Inflammatory macrophage (primary cell): ENCODE measurements at places on chromosomes 6 and 20.
A peak's percentile ranks its signal among the peaks of the same experiment; 100 is the strongest.

GRCh38 chr20:9903048-9903655 lies 64.3 kb upstream of the PAK5 start:
- peak; percentile 12 for DNase-seq

GRCh38 chr20:33166533-33167113 lies 1.3 kb upstream of the BPIFA2 start:
- no peak for DNase-seq

DNA sequence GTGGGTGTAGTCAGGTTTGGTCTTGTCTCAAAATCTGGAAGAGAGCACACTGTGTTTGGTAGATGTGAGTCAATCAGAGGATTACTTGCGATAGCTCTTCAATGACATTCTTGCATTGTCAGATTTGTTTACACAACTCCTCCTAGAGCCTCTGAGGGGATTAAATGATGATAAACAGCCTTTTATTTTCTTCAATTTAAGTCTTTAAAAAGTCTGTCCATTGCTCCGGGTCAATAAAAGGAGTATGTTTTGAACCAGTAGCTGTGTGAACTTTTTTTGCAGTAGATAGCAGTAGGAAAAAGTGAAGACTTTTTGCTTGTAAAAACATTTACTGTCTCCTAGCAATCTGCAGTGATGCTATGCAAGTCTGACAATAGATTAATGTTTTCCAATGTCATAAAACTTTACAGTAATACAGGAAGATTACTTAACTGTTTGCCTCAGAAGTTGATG lies 49.9 kb downstream of the GJA1 start:
- DNase-seq = no peak

- DNase-seq = no peak
Measured at GRCh38 chr6:136740050-136740974, 52.0 kb downstream of the MAP3K5 start.

DNA sequence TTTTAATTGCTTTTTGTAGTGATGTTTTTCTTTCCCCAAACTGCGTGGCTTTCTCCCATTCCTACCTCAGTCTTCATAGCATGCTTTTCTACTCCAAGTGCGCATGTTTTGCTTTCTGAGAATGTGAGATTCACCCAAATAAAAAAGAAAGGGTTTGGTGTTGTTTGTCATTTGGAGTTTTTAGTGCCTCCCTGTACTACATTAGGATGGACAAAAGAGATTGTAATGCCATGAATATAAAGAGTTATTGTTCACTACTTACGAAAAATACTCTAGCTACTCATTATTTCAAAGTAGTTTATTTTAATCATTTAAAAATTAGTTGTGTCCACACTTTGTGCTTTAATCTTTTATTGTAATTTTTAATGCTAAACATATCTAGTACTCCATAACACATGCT lies 81.8 kb downstream of the RNF217 start:
- no peak for DNase-seq

- DNase-seq = no peak
Measured at GRCh38 chr20:44065401-44066340, 121.3 kb downstream of the JPH2 start.

DNA sequence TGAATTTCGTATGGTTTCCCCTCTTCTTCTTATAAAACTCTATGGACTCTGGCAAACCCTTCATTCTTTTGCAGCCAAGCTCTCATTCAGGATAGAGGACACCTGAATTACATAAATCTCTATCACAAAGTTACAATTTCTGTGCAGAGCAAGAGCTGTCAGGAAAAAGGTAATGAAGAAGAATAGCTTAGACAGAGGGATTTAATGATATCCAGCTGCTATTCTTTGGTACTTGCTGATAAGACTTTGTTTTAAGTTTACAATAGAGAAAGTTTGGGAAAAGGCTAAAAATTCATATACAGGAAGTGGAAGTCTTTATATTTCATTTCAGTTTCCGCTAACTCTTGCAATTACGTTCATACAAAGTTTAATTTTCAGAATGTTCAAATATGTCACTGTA lies 227.0 kb downstream of the FOXC1 start:
- DNase-seq = no peak

GRCh38 chr6:131693384-131693783 lies 7.8 kb downstream of the OR2A4 start:
- no peak for DNase-seq

GRCh38 chr20:58038123-58038654 lies 190.3 kb downstream of the ANKRD60 start:
- DNase-seq = no peak

DNA sequence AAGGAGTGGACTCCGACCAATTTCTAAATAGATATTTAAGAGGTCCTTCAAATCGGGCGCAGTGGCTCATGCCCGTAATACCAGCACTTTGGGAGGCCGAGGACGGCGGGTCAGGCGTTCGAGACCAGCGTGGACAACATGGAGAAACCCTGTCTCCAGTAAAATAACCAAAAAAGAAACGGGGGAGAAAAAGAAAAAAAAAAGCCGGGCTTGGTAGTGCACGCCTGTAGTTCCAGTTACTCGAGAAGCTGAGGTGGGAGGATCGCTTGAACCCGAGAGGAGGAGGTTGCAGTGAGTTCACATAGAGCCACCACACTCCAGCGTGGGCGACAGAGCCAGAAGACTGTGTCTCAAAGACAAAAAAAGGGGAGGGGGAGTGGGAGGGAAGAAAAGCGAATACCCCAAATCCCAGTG lies 53.3 kb upstream of the HFE start:
- peak; percentile 23 for DNase-seq

DNA sequence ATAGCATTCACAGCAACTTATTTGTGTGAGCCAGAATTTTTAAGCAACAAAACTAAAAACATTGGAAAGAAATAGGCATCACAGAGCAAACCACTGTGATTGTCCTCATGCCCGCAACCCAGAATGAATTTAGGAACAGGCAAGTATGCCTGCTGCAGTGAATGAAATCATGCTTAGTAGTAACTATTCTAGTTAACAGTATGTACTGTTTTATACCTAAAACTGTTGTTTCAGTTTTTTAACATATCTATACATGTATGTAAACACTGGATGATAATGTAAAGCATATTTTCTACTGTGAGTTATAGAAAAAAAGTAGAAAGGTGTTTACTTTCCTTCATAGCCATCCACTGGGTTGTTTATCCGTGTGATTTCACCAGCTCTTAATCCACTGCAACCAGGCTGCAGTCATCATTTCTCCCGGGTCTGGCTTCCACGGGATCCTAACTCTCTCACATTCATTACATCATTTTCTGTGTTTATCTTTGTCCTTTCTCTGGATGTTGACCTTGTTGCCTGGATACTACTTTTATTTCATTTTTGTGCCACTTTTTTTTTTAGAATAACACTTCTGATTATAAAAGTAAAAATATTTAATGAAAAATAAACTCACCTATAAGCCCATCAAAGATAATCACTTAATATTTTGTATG lies 3.6 kb upstream of the ARFGEF3 start:
- DNase-seq = no peak

DNA sequence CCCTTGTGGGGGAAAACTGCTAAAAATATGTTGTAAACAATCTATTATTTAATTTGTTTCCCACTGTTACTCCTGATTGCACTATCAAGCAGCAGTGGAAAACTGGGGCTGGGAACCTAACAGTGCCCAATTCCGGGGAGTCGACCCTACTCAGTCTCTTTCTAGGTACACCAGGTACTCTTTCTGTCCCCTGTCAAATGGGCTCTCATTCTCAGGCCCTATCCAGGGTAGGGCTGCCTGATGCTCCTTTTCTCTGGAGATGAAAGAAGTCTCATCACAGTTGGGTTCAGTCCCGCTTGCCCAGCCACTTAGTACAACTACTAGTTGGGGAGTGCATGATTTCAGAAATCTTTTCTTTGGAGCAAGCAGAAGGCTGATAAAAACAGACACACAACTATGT lies 52.0 kb downstream of the HS3ST5 start:
- DNase-seq = no peak

DNA sequence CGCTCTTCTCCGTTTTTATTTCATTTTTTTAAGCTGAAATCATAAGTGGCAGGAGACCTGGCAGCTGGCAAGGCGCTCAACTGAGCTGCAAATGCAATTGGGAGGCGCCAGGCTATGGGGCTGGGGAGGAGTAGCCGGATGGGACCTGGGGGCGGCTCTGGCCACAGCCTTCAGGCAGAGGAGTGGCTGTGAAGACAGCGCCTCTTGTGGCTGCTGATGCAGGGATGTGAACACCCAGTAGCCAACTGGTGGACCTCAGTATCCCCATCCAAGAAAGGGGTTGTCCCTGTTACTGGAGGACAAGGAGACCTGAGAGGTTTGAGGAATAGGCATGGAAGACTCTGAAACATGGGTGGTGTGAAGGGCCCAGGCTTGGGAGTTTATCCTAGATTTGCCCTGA lies 12.6 kb downstream of the KCNK17 start:
- no peak for DNase-seq

DNA sequence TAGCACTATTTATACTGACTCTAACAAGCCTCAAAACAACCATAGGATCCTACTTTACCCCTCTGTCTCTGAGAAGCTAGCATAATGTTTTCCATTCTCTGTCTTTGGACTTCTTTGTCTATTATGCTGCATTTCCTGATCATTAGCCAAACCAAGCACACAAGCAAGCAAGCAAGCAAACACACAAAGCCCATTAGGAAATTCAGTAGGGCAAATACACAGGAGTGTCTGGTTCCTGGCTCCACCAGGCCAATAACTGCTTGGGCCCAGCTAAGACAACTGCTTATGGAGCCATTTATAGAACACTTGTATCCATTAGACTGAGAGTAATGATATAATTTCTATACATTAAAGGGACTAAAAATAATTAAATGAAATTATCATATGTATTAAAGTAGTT lies 952.9 kb upstream of the EPHA7 start:
- DNase-seq = no peak

DNA sequence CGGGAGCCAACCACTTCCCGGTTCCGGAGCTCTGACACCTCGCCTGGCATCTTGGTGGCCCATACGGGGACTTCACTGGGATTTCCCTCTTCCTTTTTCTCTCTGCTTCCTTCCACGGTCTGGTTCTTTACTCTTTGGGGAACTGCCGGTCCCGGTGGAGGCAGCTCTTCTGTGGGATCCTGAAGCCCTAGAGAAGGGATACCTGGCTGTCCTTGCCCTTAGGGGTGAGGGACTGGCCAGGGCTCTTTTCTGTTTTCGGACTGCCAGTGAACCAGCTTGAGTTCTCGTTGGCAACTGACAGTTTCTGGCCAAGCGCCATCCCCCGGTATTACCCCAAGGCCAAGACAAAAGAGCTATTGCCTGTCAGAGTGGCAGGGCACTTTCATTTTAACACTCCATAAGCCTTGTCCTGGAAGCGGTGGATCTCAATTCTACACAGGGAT lies 880 bp upstream of the CPXM1 start:
- DNase-seq = no peak

DNA sequence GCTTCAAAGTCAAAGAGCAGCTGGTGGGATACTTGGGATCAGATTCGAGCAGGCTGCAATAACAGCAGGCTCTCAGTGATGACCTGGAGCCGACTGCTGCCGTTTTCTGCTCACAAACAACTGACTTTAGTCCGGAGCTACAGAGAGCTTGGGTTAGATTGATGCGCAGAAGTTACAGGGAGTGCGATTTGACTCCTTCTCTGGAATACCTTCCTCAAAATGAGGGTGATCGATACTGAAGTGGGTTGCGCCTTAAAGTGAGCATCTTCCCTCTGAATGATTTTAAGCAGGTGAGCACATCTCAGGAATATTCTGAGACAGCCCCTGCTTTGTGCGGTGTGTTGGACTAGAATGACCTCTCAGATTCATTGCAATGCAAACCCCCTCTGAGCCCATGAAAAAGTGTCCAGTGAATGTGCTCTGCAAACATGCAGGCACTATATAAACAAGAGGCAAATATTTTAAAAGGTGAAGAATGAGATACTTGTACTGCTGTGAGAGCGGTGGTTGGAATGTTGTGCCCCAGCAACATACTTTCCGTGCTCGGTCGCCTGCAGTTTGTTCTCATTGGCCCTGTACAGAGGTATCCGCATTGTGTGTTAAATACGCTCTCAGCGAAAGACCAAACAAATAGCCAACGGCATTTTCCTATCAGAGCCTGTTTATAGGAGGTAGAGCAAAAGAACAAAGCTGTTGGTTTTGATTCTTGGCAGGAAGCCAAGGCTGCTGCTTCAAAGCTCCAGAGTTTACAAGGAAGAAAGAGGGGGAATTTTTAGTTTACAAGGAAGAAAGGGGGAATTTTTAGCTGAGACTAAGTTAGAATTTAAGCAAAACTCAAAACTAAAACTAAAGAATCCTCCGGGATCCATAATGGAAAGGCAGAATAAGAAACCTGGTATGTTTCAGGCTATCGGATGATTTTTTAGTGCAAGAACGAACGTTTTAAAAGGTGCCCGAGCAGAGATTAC lies 67.7 kb downstream of the PHACTR2 start:
- no peak for DNase-seq

- peak; percentile 79 for DNase-seq
Measured at GRCh38 chr20:17795501-17796071, 95.8 kb downstream of the BANF2 start.

DNA sequence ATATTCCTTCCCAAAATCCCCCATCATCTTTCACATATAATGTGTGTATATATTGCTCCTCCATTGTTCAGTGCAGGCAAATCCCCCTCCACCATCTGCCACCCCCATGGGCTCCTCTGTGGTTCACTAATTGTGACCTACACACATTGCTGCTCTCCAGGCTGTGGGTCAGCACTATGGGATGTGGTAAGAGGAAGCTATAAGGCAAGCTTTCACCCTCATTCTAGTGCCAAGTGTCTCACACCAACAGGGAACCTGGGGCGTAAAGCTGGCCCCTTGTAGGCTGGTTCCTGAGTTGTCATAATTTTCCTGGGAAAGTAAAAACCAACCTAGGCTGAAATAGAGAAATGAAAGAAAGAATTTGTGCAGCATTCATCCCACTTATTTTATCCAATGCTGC lies 16.8 kb downstream of the FKBP1A start:
- peak; percentile 58 for DNase-seq

DNA sequence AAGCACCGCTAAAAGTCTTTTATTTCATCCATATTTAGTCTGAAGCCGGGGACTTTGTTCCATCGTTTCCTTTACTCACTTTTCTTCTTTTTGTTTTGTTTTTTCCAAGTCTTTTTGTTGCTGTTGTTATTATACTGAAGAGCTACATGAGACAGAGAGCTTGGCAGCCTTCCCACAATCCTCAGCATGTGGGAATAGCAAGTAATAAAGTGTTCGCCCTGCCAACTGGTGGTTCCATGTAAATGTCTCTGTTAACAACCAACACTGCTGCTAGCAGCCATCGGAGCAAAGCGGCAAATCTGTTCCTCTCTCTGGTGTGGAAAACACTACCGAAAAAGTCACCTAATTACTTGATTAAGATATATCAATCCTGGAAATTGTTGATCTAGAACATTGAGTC lies 437.8 kb upstream of the ID4 start:
- DNase-seq = no peak

- no peak for DNase-seq
Measured at GRCh38 chr6:108163644-108164542, 1.9 kb upstream of the NR2E1 start.

DNA sequence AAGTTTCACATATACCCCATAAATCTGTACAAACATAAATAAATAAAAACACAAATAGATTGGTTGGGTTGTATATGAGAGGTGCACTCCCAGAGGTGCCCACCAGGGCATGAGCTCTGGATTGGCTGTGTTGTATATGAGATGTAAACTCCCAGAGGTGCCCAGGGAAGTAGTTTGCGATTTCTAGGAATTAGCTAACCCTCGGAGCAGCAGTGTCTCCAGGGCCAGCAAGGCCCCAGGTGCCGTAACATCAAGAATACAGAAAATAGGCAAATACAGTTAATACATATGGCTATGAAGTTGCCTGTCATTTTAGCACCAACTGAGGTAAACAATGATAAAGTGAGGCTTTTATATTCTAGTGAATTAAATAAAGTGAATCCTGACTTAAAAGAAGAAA lies 5.4 kb upstream of the GINM1 start:
- peak; percentile 14 for DNase-seq
